RPMI7951 (cell line): ENCODE measurements at places on chromosomes 5 and 9. TPM values are rescaled to one million over a fixed set of nuclear protein-coding genes. Genes with fewer than 3 reads are reported as not detected.

Gene PALM2AKAP2
- total RNA-seq, result 31.7 and 39.6 TPM in 2 replicates

Gene NR5A1
- not detected in 2 replicates for total RNA-seq

Gene WDR36
- total RNA-seq, result 27.4 and 32.8 TPM in 2 replicates

Gene TRMO
- 16.9 and 22.9 TPM in 2 replicates for total RNA-seq

Gene CCDC183
- total RNA-seq, result not detected in 2 replicates

Gene FOXD4L5
- not detected in 2 replicates for total RNA-seq

Gene FRRS1L
- total RNA-seq, result not detected in 2 replicates

Gene SLC4A9
- total RNA-seq, result not detected in 2 replicates

Gene OR1J2
- not detected in 2 replicates for total RNA-seq

Gene NME5
- 0.29 and 0.36 TPM in 2 replicates for total RNA-seq

DNA sequence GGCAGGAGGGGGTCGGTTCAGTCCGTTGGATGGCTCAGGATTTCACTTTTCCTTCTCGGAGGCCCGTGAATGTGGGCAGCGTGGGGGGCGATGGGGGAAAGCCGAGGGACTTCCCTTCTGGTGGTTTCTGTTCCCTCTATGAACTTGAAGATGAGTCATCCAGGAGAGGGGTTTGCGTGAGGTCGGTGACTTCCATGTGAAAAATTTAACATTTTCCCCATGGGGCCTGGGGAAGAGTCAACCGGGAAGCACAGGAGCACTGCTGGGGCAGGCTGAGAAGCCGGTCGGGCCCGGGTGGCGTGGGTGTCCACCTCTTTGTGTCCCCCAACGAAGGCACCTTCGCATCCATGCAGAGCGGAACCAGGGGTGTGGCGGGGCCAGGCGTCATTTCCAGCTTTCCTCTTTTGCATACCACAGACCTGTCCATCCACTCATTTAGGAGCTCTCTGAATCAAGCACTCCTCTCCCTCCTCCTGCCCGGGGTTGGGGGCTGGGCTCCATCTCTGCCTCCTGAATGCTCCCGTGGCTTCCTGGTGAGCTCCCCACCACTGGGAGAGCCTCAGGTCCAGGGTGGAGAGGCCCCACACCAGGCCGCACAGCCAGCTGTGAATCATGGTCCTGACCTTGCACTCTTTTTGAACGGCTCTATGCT lies 68.4 kb downstream of the ANKRD33B start:
- DNase-seq, result peak; percentile 71

DNA sequence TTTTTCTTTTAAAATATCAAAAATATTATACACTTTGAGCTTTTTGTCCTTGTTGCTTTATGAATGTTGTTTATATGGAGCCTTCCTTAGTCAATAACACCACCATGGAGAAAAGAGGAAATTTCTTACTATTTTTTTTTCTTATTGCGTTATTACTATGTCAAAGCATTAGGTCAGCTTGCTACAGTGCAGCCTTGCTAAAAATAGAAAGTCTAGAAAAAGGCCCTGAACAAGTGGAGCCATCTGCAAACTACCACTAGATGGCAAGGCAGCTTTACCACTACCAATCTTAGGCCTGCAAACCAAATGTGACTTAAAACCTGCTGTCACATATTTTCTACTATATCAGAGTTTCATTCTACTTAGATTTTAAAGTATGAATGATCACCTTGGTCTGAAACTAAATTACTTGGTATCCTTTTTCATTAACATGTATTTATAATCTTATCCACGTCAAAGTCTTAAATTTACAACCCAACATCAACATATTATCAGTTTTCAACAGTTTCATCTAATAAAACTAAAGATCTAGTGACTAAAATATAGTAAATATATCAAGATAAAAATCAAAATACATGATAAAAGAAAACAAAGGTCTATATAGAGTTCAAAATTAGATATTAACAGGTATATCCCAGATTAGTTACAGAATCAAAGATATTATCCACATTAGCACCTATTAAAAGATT lies 113.1 kb upstream of the ACOT12 start:
- peak; percentile 76 for DNase-seq

DNA sequence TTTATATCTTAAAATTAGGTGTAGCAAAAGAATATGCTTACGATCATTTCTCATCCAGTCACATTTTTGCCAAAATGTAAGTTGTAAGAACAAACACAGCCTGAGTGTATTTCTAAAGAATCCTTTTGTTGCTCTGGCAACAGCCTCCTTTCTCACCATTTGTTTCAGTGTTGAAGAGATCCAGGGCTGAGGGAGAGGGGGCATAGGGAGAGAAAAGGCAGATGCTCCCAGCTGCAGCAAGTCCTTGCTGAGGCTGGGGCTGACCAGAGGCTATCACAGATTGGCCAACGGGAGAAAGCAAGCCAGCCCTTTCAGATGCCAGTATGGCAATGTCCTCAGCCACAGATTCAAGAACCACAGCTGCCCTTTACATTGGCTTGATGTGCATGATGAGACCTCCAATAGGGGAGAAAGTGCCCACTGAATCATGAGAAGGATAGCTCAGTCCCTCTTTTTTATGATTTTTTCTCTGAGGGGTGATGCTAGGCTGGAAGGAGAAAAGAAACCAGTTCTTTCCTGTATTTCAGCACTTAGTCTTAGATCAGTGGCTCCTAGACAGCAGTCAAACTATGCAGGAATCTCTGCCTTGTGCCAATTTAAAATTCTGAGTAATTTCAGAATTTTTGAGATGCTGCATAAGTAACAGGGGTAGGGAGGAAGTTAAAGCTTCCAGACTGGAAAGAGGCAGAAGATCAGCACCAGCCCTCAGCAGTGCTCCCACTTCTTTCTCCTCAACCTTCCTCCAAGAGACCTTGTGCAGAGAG lies 142.1 kb downstream of the LHFPL2 start:
- no peak for DNase-seq

DNA sequence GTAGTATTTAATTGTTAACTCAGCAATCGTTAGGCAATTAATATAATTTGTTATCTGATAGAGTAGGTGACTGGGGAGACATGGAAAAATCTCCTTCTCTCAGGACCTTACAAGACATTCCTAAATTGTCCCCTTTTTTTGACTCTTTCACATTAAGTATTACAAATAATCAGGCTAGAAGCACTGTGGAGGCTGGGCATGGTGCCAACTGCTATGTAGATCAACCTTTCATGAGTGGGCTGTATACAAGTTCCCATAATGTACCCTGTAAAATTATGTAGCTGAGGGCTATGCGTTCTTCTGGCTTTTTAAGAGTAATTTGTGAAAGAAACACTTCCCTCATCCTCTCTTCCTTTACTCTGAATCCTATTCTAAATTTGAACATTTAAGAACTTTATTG lies 140.2 kb downstream of the NFIB start:
- DNase-seq, result no peak

- DNase-seq, result no peak
Measured at GRCh38 chr5:74148321-74148720, 492.2 kb downstream of the ENC1 start.

DNA sequence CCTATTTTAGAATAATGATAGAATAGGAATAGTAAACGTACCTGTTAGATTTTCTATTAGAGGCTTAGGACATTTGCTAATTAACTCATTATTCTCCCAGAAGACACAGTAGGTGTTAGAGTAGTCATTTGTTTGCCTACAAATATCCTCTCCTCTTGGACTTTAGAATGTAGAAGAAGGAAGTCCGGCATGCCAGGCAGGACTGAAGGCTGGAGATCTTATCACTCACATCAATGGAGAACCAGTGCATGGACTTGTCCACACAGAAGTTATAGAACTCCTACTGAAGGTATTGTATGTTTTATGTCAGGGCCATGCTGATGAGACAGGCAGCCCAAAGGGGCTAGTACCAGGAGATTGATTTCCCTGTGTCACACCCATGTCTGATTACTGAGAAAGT lies 43.3 kb downstream of the CD180 start:
- no peak for DNase-seq

- DNase-seq, result no peak
Measured at GRCh38 chr9:134401391-134401790, 75.1 kb downstream of the RXRA start.

- DNase-seq, result no peak
Measured at GRCh38 chr5:14753292-14753691, 88.8 kb downstream of the OTULIN start.

DNA sequence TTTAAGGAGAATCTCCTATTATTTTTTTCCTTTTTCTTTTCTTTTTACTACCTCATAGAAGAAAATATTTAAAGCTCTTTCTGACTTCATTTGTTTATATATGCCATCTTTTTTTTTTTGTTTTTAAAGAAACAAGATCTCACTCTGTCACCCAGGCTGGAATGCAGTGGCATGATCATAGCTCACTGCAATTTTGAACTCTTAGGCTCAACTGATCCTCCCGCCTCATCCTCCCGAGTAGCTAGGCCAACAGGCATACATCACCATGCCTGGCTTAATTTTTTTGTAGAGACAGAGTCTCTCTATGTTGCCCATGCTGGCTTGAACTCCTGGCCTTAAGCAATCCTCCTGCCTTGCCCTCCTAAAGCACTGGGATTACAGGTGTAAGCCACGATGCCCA lies 59.5 kb downstream of the LNPEP start:
- no peak for DNase-seq

DNA sequence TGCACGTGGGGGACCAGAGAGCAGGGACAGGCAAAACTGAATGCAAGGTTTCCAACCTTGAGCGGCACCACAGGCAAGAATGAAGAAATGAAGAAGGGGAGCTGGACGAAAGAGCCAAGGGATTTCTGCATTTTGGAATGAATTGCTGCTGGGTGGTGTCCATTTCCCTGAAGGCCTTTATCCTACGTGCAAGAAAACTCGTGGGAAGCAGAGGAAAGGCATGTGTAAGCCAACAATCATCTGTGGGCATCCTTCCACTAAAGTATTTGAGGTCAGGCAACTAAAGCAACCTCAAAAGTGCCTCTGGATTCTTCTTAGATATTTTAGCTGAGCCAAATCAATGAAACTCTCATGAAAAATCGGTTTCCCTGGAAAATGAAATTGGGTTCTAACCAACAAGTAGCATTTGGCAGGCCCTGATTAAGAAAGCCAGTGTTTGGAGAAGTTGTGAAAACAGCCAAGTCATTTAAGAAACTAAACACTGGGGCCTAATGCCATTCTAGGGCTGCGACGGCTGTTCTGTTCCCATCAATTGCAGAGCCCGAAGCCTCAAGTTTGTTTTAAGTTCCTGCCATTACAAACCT lies 4.7 kb upstream of the TGFBI start:
- peak; percentile 92 for DNase-seq

- no peak for DNase-seq
Measured at GRCh38 chr9:27369591-27369990, 72.6 kb upstream of the EQTN start.

DNA sequence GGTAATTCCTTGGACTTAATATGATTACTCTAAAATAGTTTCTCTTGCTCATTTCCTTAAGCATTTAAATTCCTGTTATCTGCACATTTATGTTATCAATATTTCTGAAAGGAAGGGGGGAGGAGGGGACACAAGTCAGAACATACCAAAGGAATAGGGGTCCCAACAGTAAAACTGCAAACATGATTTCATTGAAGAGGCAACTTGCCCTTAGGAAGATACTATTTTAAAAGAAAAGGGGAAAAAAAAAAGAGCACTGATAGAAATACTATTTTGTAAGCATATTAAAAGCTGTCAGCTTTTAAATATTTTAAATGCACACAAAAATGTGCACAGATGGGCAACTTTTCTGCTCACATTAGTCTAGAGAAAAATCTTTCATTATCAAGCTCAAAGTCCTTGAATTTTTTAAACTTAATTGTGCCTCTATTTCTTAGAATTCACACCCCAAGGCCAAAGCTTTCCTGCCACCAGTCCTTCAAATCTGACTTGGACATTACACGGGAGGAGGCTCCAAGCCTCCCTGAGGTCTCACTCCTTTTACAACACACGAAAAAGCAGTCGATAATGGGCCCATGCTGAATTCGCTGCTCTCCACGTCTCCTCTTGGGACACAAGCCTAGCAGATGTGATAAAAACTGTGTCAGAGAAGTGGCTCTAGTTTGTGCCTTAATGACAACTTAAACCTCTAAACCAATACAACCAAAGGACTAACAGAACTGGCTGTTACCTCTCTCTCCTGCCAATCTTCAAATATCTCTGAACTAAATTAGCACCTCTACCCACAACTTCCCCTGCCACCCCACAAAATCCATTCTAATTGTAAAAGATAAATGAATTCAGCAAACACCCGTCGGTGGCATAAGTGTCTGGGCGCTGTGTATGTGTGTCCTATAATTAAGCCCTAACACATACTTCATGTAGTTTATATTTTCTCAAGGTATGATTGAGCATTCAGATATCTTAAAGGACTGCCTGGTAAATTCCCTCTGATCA lies 154.3 kb downstream of the DENND1A start:
- no peak for DNase-seq

GRCh38 chr5:154202379-154203260 lies 12.1 kb downstream of the GALNT10 start:
- no peak for DNase-seq

DNA sequence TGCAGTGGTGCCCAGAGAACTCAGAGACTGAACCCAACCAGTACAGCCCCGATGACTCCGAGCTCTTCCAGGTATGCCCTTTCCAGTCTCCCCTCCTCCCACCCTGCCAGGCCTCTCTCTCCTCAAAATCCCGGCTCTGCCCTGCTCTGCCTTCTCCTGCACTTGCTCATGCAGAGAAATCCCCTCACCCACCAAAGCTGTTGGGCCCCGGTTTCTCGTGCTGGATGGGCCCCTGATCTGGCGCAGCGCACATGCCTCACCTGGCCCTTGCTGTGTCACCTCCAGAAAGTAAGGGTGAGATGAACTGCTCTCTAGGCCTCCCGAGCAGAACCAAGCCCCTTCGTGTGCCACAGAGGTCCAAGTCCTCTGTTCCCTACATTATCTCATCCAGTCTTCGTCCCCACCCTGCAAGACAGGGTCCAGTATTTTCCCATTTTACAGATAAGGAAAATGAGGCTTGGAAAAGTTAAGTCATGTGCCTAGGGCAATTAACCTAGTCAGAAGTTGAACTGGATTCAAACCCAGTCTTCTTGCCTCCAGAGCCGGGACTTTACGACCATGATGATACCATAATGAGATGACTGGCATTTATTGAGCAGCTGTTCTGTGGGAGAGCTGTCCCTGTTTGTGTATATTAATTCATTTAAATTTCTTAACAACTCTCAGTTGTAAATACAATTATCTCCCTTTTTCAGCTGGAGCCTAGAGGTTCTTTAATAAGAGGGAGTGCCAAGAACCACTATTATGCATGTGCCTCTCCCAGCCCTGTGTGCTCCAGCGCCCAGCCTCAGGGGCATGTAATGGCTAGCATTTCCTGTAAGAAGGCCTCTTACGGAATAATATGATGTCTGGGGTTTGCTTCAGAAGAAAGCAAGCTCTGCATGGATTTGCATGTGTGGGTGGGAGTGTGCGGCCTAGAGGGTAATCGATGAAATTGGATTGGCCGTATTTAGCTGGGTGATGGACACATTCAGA lies 90.7 kb downstream of the PPARGC1B start:
- no peak for DNase-seq

DNA sequence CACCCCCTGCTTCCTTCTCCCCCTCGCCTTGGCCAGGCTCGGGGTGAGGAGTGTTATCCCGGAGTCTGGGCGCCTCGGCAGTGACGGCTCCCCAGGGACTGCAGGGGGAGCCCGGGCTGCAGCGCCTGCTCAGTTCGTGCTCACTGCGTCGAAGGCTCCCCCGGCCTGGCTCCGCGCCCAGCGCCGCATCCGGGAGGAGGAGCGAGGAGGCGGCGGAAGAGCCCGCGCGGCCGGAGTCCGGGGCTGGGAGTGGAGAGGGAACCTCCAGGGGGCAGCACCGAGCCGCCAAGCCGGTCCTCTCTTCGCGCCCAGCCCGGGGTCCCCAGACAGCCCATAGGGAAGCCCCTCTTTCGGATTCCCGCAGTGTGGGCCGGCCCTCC lies 1.3 kb upstream of the EGR1 start:
- DNase-seq, result peak; percentile 91

- no peak for DNase-seq
Measured at GRCh38 chr5:126659805-126660482, 59.2 kb downstream of the PHAX start.
